NCI-H2081 treated with DMSO at 0.1 percent for 48 hours (cell line): ENCODE measurements at places on chromosomes 6 and 20.

- DNase-seq, result no peak
Measured at GRCh38 chr20:609371-609964, 641 bp downstream of the TCF15 start.

DNA sequence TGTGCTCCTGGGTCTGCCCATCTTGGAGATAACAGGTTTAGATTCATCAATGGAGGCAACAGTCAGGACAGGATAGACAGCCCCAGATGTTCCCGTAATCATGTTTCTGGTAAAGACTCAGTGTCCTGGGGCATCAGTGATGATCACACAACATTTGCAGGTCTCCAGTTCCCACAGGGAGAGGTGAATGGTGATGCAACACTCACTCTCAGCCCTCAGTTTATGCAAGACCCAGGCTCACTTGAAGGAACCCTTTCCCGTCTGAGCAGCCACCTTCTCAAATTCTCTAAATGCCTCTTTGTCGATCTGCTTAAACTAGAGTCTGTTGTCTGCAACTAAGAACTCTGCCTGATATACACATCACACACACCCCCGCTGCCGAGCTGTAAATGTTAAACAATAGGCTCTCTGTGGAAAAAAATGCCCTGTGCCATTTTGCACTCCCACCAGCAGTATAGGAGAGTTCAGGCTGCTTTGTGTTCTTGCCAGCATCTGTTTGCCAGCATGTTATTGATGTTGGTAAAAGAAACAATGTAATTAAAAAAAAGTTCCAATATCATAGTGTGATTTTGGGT is 30.1 kb upstream of the SCP2D1 start:
- DNase-seq, result no peak

- no peak for DNase-seq
Measured at GRCh38 chr20:59829786-59830664, 103.4 kb downstream of the SYCP2 start.

GRCh38 chr6:25138233-25138933 is 140.8 kb upstream of the CARMIL1 start:
- no peak for DNase-seq

- DNase-seq, result no peak
Measured at GRCh38 chr6:56933650-56934049, 21.3 kb upstream of the BEND6 start.

GRCh38 chr6:143267760-143268159 is 182.7 kb downstream of the ADAT2 start:
- no peak for DNase-seq

DNA sequence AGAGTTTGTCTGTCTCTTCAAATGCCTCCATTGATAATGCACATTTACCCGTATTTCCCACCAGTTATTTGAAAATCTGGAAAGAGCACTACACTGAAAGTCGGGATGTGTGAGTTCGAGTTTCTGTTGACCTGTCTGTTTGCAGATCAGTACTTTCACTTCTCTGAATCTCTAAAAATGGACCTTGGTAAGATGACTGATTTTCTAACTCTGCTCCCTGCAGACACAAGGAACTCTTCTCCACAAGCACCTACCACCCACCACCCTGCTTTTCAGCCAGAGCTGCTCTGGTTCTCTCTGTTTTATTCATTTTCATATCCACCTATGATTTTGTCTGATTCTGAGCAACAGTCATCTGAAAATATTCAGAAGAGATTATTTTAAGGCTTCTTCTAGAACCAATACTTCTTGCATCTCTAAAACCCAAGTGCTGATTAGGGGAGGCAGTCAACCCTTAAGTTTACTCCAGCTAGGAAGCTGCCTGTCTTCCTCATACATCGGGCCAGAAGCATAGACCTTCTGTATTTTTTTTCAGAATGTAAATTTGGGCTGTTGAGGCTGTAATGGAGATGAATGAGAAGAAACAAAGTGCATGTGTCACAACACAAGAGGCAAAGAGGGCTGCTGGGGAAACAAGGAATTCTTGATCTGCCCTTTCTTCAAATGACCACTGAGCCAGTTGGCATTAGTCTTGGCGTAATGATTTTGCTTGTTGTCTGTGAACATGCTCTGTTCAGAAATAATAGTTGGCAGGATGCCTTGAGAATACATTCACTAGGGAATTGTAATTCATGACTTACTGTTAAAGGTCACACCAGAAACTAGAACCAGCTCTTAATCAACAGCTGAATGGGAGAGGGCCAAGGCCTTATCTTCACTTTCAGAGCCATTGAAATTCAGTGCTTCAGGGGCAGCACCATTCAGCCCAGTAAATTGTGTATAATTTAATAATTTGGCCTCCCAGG is 85.4 kb upstream of the MYLIP start:
- DNase-seq, result no peak

DNA sequence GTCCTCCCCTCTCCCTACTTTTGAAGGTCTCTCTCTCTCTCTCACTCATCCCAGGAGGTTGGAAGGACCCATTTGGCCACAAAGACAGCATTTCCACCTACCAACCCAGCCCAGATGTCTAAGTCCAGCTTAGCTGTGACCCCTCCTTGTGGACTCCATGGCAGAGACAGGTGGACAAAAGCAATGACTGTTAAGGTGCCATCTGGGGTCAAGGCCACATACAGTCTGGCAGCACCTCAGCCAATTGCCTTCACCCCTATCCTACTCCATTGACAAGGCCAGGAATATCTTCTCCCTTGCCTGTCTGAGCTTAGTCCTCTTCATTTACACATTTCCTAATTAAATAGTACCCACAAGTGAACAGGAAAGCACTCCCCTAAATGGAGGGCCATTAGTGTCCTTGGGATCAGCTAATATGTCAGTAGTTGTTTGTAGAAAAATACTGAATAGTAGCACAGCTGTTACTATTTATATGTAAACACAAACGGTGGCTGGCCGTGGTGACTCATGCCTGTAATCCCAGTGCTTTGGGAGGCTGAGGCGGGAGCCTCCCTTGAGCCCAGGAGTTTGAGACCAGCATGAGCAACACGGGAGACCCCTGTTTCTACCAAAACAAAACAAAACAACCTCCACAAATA is 28.8 kb downstream of the GCM1 start:
- no peak for DNase-seq

GRCh38 chr20:34215711-34216381 is 25.4 kb upstream of the ASIP start:
- no peak for DNase-seq

DNA sequence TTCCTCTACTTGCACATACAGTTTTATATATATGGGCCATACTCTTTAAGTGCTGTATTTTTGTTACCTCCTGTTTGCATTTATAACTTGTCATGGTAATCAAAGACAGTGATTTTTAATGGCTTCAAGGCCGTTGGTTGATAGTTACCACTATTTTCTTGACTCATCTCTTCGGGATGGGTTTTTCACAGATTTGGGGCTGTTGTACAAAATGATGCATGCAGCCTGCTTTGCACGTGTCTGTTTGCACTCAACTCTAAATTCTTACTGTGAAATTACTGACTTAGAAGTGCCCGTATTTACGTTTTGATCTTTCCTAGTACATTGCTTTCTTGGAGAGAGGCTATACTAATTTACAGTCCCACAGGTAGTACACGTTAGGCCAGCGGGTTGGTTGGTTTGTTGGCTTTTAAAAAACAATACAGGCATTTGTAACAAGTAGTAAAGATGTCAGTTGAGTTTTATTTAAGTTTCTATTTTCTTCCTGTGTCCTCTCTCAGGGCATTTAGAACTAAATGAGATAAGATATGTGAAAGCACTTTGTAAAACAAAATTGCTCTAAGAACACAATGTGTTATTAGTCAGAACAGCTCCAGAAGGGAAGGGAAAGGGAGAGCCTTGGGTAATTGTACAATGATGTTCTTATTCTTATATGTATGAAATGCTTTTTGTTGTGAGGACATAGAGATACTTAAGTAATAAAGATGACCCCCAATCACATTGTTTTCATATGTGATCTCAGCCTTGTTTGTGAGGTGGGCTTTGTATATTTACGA is 11.7 kb downstream of the JARID2 start:
- DNase-seq, result no peak

GRCh38 chr20:63312273-63312672 is 19.3 kb downstream of the COL20A1 start:
- no peak for DNase-seq

DNA sequence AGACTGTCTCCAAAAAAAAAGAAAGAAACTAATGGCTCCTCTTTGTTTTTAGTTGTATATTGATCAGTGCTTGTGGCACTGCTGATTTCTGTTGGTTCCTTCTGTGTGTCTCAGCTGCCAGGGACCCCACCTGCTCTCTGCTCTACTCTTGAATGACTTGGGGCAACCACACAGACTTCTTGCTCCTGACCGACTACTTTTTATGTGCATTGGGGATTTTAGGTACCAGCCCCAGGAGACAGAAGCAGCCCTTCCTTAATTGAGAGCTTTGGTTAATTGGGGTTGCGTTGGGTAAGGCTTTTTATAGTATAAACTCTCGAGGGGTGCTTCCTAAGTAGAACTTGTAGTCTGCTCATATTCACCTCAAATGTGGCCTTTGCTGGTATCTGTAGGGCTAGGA is 6.9 kb downstream of the STK35 start:
- no peak for DNase-seq

DNA sequence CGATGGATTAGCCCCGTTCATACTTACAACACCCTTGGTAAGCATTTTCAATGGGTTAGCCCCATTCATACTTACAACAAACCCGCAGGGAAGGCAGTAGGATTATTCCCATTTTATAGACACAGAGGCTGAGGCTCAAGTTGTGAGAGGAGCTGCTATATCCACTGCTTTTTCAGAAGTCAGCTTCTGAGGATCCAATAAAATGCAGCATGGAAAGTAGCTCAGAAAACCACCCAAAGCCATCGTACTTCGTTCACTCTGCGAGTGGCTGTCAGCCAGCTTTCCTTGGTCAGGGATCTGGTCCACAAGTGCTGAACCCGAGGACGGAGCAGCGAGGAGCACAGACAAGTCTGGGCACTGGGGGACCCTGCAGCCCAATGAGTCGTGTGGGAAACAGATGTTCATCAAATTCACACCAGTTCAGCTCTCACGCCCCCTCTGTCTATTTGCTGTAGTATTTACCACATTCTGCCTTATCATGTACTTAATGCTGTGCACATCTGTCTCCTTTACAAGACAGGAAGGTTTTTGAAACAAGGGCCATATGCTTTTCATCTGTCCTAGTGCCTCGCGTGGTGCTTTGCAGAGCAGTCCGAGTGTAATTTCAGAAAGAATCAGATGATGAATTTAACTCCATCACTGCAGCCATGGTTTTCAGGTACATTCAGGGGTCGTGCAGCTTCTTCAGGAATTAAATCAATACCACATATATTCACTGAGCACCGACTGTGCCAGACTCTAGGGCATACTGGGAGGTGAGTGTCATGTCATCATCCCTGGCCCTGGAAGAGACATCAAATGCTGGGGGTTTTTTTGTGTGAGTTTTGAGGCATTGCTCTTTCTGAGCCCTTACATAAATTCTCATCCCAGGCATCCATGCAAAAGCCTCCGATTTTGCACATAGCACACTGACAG is 256.9 kb downstream of the CDH26 start:
- DNase-seq, result no peak

DNA sequence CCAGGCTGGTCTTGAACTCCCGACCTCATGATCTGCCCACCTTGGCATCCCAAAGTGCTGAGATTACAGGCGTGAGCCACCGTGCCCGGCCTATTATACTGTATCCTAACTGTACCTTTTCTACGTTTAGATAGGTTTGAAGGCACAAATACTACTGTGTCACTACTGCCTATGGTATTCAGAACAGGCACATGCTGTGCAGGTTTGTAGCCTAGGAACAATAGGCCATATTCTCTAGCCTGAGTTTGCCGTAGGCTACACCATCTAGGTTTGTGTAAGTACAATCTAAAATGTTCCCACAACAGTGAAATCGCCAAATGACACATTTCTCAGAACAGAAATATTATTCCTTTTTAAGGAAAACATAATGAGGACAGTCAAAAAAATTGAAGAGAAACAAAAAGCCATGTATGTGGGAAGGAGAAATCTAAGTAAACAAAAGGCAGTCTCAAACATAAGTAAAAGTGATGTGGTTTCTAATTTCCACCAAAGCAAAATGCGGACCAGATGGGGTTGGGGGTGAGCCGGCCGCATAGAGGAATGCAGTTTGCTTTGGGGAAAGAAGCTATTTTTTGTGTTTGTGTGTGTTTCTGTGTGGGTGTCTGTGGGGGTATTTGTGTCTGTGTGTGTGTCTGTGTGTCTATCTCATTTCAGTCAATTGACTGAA is 192.6 kb upstream of the SALL4 start:
- no peak for DNase-seq

- DNase-seq, result no peak
Measured at GRCh38 chr6:75281653-75282052, 2.9 kb downstream of the TMEM30A start.

DNA sequence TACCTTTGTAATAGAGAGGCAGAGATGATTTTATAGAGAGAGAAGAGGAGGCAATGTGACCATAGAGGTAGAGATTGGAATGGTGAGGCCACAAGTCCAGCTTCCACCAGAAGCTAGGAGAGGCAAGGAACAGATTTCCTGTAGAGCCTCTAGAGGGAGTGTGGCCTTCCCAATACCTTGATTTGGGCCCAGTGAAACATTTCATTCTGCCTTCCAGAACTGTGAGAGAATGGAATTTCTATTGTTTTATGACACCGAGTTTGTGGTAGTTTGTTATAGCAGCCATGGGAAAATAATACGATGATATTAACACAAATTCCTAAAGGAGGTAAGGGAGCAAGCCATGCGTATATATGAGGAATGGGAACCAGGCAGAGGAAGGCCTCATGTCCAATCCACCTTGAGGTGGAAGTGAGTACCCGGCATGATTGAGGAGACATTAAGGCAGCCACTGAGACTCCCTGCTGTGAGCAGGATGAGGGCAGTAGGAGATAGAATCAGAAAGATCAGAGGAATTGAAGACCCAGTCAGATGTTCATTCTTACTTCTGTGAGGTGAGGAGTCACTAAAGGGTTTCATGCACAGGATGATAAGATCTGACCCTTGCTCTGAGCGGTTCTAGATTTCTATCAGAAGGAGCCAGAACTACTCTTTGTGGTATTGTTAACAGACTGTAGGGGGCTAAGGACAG is 636.3 kb upstream of the IMPG1 start:
- no peak for DNase-seq

DNA sequence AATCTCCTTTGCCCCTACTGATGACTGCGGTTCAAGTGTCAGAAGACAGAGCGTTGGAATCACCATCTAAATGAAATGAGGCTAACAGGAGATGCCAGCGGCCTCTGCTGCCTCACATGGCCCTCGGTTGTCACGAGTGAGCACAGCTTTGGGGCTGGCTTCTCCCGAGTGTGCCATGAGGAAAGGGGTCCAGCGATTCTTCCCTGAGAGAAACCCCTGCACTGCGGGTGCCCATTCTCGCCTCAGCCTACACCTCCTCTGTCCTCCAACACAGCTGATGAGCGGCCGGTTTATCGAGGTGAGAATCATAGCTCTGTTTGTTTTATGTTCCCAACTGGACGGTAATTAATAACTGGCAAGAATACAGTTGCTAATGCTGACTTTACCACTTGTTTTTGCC is 144.7 kb upstream of the RPS6KA2 start:
- DNase-seq, result no peak

GRCh38 chr6:63997734-63998133 is 362.1 kb downstream of the PHF3 start:
- DNase-seq, result no peak

GRCh38 chr20:56989516-56989915 is 276.9 kb downstream of the BMP7 start:
- DNase-seq, result no peak
